Activated T-cell treated with anti-CD3 and anti-CD28 coated beads, Interleukin-2, amount 50 U/mL, for 1 hour (primary cell): ENCODE measurements at places on chromosomes 7 and 10.
A peak's percentile ranks its signal among the peaks of the same experiment; 100 is the strongest.

GRCh38 chr7:72493850-72494661 lies 81.9 kb upstream of the CALN1 start:
- peak; percentile 34 for DNase-seq

GRCh38 chr7:130356876-130357611 lies 12.4 kb downstream of the CPA5 start:
- no peak for DNase-seq

DNA sequence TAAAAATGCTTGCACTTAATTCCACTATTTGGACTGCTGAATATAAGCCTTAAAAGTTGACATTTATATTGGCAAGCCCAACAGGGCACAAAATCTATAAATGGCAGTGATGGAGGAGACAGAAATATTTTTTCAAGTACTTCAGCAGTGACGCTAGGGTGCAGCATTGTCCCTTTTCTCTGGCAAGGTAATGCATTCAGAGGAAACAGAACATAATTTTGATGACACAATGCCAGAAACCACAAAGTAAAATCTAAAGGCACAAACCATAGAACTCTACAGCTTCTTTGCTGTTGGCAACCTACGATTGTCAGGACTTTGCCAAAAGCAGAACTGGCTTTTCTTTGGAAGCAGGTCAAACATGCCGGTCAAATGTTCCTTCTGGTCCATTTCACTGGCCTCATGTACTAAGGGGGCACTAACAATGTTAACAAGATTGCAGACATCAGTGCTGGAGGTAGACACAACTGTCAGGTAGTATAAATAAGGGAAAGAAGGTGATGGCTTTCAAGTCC lies 30.9 kb upstream of the FAM133B start:
- DNase-seq, result peak; percentile 63

DNA sequence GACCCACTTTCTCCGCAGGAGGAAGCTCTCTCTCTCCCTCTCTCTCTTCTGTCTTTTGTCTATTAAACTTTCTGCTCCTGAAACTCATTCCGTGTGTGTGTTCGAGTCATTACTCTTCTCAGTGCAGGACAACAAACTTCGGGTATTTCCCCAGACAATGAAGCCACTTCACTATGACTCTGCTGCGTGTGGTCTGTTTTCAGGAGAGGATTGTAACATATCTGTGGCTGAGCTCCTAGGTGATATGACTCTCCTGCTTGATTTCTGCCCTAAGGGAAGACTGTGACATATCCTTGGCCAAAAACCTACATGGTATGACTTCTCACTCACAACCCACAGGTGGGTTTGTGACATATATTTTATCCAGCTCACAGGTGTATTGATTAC lies 39.9 kb upstream of the ZNF107 start:
- DNase-seq, result no peak

- no peak for DNase-seq
Observed at GRCh38 chr10:101832325-101832771, 11.3 kb downstream of the KCNIP2 start.

- DNase-seq, result peak; percentile 68
Observed at GRCh38 chr7:3043544-3044371, at the start of gene CARD11. CARD11 (minus strand) TSS chr7:3043867; CDS start chr7:2958506, 85,361 bp downstream.

GRCh38 chr7:113710310-113711096 lies 208.3 kb downstream of the PPP1R3A start:
- no peak for DNase-seq

GRCh38 chr10:75718991-75719390 lies 287.6 kb downstream of the LRMDA start:
- DNase-seq, result no peak

DNA sequence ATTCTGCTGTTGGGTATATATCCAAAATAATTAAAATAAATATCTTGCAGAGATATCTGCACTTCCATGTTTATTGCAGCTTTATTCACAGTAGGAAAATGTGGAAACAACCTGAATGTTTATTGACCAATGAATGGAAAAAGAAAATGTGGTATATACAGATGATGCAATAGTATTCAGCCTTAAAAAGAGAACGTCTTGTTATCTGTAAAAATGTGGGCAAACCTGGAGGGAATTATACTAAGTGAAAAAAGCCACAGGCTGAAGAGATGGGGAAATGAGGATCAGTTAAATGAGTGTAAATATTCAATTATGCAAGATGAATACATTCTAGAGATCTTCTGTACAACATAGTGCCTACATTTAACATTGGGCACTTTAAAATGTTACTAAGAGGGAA lies 766.1 kb upstream of the IGFBP3 start:
- no peak for DNase-seq

DNA sequence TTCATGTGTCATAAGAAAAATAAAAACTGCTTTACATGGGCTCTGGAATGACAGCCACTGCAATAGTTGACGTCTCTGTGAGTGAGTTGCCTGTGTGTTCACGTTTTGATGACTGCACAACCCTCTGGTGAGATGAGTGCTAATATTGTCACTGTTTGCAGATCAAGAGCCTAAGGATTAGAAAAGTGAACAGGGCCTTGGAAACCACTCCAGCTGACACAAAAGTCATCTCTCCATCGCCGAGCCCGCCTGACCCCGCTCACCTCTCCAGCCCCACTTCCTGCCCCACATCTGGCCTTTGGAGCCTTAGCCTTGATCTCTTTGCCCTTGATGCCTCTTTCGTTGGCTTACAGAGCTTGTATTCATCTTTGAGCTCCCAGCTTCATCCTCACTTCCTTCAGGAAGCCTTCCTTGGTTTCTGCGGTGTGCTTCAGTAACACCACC lies 351.7 kb downstream of the TCERG1L start:
- no peak for DNase-seq

GRCh38 chr10:128027822-128028507 lies 98.3 kb downstream of the MKI67 start:
- no peak for DNase-seq

DNA sequence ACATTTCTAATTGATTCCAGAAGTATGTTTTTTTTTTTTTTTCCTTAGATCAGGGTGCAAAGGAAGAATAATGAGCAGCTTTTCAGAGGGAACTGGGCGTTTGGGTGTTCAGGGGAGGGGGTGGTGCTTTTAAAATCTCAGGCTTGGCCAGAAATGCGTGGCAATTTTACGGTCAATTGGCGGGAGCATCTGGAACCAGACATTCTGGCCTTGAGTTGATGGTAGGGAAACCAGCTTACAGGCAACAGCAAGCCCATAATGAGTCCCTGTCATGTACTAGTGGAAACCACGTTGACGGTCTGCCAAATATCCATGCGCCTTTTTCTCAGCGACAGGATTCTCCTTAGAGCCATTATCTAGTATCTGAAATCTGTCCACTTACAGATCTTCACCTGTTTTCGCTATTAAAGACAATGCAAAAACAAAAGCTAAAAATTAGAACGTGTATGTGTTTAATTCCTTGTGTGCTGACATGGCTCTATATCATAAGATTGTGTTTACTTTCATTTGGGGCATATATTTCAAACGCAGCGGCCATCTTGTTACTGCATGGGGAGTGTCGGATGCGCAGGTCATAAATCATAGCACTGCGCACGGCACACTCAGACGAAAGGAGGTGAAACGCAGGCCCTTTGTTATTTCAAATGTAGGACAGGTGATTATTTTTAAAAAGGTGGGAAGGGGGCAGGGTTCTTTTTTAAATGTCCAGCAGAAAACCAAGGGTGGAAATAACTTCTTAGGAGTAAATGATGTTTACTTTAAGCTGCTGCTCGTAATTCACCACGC lies 209.2 kb downstream of the AGMO start:
- DNase-seq, result no peak

- no peak for DNase-seq
Observed at GRCh38 chr10:47419421-47419820, 35.3 kb upstream of the ZNF488 start.

GRCh38 chr10:51382181-51382580 lies 307.9 kb downstream of the PRKG1 start:
- DNase-seq, result no peak

GRCh38 chr7:2325162-2325561 lies 10.9 kb upstream of the SNX8 start:
- DNase-seq, result no peak

GRCh38 chr10:45370202-45370955 lies 3.6 kb upstream of the ALOX5 start:
- DNase-seq, result no peak

DNA sequence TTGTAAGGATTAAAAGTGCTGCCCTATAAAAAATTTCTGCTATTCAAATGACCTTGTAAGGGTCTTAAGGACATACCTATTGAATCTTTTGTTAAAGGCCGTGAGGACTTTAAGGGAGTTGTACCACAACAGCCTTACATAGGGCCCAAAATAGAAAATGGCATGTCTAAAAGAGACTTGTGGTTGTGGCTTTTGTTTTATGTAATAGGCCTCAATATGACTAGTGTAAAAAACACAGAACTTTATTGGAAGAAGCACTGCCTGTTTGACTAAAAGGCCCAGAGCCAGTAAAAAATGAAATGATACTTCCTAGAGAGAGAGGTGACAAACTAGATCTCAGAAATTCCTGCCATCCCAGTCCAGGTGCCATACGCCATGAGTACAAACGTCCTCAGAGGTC lies 286.6 kb downstream of the SEMA3D start:
- DNase-seq, result no peak

GRCh38 chr7:36286226-36286625 lies 103.4 kb upstream of the ANLN start:
- DNase-seq, result peak; percentile 52

GRCh38 chr10:112446055-112446854 lies 459 bp downstream of the ZDHHC6 start:
- DNase-seq, result no peak

- DNase-seq, result no peak
Observed at GRCh38 chr10:32308027-32308603, 38.8 kb downstream of the EPC1 start.

DNA sequence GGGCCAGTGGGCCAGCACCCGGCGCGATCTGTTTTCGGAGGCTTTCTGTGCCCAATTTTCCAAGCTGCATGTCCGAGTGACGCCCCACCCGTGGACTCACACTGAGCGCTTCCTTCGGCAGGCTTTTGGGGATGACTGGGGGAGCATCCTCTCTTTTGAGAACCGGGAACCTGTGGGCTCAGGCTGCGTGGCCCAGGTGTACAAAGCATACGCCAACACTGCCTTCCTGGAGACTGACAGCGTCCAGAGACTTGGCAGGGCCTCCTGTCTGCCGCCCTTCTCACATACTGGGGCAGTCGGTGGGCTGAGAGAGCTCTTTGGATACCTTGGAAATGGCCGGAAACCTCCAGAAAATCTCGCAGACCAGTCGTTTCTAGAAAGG lies 1.0 kb downstream of the ADCK2 start:
- no peak for DNase-seq

DNA sequence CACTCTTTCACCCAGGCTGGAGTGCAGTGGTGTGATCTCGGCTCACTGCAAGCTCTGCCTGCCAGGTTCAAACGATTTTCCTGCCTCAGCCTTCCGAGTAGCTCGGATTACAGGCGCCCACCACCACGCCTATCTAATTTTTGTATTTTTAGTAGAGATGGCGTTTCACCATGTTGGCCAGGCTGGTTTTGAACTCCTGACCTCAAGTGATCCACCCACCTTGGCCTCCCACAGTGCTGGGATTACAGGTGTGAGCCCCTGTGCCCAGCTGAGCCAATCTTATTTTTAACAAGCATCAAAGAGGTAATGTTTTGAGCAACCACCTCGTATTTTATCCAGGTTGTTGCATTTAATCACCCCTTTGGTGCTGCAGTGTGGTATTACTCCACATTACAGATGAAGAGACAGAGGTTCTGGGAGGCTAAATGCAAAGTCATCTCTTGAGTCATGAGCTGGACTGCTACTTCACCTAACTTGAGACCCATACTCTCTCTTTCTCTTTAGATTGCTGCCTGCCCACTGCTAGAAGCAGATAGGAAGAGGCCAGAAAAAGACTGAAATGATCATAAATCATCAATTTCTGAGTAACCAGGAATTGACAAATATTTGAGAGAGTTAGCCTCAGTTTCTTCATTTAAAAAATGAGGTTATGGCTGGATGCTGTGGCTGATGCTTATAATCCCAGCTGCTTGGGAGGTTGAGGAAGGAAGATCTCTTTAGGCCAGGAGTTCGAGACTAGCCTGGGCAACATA lies 116.2 kb downstream of the CAMK1D start:
- no peak for DNase-seq

DNA sequence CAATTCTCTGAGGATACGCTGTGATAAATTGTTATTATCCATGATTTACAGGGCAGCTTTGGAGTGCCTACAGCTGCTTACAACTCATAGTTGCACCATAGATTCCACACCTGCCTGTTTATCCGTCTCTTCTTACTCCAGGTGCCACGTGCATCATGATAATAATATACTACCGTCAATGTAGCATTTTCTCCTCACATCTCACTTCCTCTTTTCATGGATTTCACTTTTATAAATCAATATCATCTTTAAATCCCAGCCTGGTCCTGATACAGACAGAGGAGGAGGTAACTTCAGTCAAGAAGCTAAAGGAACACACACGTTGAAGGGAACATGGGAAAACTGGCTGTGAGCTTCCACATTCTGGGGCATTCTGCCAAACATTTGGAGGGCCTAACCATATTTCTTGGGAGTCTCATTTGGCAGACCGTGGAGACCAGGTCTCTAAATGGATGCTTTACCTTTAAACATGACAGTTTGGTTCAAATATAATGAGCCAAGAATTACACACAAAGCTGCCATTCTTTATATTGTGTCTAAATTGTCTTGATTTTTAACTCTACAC lies 2.4 kb downstream of the CH25H start:
- no peak for DNase-seq

DNA sequence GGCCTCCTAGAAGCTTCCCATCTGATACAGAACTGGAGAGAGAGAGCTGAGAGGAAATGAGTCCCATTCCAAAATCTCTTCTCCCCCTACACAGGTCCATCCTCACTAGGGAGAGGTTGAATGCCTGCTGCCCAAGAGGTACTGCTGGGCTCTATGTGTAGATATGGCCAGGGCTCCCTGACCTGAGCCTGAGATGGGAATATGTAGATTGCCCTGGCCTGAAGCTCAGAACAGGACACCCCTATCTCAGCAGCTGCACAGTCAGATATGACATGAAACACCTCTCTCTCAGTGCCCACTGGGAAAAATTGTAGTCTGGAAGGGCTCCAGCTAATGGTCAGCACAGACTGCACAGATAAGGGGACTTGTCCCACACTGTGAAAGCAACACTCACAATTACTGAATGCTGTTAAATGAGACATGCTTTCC lies 3.1 kb upstream of the IFIT1B start:
- no peak for DNase-seq

- DNase-seq, result no peak
Observed at GRCh38 chr10:65291286-65291685, 1634.5 kb upstream of the LRRTM3 start.

GRCh38 chr7:129468547-129468946 lies 33.8 kb upstream of the SMKR1 start:
- no peak for DNase-seq

DNA sequence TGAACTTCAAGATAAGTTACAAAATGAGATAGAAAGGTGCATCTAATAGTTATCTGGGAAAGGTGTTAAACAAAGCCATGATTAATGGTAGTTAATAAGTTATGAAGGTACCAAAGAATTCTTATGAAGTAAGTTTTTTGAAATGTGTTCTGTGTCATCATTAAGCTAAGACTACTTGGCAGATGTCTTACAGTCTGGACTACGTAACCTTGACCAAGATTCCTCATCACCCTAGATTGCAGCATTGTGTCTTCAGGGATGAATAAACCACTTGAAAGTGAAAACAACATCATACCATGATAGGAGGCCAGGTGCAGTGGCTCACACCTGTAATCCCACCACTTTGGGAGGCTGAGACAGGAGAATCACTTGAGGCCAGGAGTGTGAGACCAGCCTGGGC lies 48.2 kb downstream of the GOT1 start:
- no peak for DNase-seq
